Chondrocyte (in vitro differentiated cells): ENCODE measurements at places on chromosomes 6 and 20. TPM values are rescaled to one million over a fixed set of nuclear protein-coding genes. Genes with fewer than 3 reads are reported as not detected.

Gene HAO1
- not detected in 3 replicates for total RNA-seq

DNA sequence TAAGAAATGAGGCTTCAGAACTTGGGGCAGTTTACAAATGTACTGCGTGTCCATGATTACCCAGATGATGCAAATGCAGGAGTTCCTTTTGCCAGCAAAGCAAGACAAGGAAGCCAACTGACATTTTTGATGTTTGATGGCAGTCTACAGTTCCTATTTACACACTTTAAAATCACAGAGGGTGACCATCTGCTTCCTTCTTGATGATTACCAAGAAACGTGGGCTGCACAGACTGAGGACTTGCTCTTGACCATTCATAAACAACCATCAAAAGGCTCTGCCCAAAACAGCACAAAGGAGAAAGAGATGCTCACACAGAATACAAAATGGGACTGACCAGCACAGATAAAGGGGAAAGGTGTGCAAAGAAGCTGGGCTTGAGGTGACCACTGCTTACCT, 79.8 kb upstream of the TRAF3IP2 start:
- DNase-seq: no peak

GRCh38 chr20:38945012-38945411, 17.1 kb upstream of the DHX35 start:
- DNase-seq: no peak

Gene RNF217
- total RNA-seq: 51.5 to 72.5 TPM (median 54.6 TPM) in 3 replicates

DNA sequence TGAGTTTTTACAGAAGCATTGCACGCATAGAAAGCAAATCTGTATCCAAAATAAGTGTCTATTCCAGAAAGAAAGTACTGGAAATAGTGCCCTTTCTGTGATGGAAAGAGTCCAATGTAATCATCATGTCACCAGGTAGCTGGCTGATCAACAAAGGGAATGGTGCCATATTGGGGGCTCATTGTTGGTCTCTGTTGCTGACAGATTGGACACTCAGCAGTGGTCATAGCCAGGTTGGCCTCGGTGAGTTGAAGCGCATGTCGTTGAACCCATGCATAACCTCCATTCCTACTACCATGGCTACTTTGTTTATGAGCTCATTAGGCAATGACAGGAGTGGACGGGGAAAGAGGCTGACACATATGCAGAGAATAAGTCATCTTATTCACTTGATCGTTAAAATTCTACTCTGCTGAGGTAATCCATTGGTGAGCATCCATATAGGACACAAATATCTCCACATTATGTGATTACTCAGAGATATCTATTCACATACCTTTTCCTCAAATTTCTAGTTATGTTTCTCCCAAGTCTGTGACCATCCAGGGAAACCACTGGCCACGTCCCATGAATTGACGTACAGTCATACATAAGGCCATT, 560.5 kb downstream of the HAO1 start:
- no peak for DNase-seq

Gene VGLL2
- total RNA-seq: not detected in 3 replicates

GRCh38 chr6:88890860-88891845, 72.3 kb downstream of the RNGTT start:
- no peak for DNase-seq

Gene PDYN
- total RNA-seq: not detected in 3 replicates

DNA sequence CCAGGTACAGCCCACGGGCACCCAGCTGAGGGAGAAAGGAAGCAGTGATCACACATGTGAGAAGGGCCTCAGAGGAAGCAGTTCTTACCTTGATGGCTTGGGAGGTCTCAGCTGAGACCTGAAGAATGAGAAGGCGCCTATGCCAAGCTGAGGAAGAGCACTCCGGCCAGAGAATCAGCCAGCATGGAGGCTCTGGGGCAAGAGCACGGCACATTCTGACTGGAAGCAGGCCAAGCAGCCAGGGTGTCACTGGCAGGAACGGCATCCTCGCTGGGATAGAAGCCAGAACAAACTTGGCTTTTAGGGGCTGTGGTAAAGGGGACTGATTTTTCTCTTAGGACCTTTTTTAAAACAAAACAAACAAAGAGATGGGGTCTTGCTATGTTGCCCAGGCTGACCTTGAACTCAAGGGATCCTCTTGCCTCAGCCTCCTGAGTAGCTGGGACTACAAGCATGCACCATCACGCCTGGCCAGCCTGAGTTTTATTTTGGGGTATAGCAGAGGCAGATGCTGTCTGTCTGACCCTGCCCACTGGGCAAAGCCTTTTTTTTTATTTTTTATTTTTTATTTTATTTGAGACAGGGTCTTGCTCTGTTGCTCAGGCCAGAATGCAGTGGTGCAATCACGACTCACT, 17.6 kb downstream of the GHRH start:
- DNase-seq: peak; percentile 37

Gene GRM1
- total RNA-seq: not detected in 3 replicates

GRCh38 chr6:125747589-125748405, 1.6 kb upstream of the HEY2 start:
- peak; percentile 95 for DNase-seq

GRCh38 chr6:978937-979685, 286.2 kb upstream of the EXOC2 start:
- DNase-seq: no peak

Gene XKR7
- 0.02 TPM in 1 of 3 replicates, not detected in the others for total RNA-seq

Gene TP53INP2
- 31.7 to 59.8 TPM (median 58.7 TPM) in 3 replicates for total RNA-seq

GRCh38 chr6:75946146-75946831, 126.2 kb downstream of the IMPG1 start:
- DNase-seq: no peak

DNA sequence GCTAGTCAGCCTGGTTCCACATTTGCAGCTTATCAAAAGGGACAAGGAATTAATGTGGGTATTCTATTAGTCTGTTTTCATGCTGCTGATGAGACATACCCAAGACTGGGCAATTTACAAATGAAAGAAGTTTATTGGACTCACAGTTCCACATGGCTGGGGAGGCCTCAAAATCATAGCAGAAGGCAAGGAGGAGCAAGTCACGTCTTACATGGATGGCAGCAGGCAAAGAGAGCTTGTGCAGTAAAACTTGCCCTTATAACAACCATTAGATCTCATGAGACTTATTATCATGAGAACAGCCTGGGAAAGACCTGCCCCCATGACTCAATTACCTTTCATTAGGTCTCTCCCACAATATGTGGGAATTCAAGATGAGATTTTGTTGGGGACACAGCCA, 689.1 kb upstream of the MARCKS start:
- DNase-seq: no peak

- DNase-seq: no peak
These were observed 63.1 kb downstream of the GMPR start for GRCh38 chr6:16301511-16301910.

- DNase-seq: no peak
These were observed 92.3 kb downstream of the RNF182 start for GRCh38 chr6:14016935-14017625.

Gene SGK2
- 0.45 to 2.1 TPM (median 0.54 TPM) in 3 replicates for total RNA-seq

GRCh38 chr20:8860011-8860495, 208.8 kb upstream of the PLCB4 start:
- no peak for DNase-seq

DNA sequence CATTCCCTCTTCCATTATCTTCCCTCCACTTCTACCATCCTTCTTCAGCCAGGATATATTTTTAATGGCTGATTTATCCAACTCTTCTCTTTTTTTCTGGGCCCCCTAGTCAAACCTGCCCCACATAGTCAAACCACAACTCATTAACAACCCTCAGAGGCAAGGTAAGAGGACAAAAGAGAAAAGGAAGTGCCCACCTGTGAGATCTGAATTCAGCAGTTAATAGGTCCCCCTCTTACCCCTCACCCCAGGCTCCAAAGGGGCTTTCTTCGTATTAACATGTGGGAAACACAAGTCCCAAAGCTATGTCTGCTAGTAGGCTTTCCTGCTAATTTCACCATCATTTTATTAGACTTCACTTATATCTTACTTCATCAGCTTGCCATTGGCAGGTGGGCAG, 44.1 kb upstream of the TSPYL1 start:
- DNase-seq: no peak

Gene REM1
- total RNA-seq: not detected in 3 replicates

GRCh38 chr6:140812636-140813035, 1320.1 kb upstream of the GJE1 start:
- DNase-seq: no peak

Gene C20orf204
- total RNA-seq: 0.77 to 3.3 TPM (median 0.97 TPM) in 3 replicates

DNA sequence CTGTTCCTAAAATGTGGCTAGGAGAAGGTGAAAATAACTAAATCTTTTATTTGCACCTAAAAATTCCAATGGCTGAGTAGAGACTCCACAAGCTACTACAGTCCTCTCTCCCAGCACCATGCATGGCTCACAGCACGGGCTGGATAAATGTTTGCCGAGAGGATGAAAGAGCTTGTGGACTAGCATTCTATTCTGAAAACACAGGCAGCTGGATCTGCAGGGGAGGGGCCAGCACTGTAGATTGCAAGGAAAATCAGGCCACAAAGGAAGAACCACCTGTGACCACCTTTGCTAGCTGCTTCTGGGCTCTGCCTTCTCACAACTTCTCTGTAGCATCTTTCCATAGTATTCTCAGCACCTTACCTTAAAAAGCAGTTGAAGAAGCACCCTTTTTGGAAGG, 46.6 kb downstream of the CLIC5 start:
- no peak for DNase-seq

DNA sequence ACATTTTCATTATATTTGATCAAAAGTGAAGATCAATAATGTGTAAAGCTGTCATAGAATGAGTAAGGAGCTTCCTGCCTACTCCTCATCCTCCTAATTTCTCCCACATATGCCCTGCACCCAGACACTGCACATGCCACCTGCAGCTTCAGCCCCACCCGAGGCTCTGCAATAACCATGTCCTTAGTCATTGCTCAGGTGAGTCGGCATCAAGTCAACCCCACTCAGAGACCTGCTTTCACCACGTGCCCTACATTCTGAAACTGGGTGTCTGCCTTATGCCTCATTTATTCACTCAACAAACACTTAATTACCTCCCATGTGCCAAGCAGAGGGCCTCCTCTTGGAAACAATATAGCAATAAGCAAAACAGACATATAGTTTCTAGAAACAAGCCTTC, 15.4 kb upstream of the TNFAIP3 start:
- DNase-seq: no peak
